NCI-H2081 (cell line): ENCODE measurements at places on chromosomes 16 and 17.

DNA sequence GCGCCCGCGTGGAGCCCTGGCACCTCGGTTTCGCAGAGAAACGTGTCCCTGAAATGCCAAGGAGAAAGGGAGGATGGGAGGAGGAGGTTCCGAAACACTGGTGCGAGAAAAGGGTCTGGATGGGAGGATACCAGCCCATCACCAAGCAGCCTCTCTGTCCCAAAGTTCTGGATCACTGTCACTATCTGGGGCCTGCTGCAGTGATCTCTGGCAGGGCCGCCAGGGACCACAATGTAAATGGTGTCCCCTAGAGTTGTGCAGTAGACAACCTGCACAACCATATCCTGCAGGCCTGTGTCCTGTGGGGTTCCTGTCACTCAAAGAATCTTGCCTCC, 229.3 kb downstream of the C16orf78 start:
- no peak for DNase-seq

GRCh38 chr17:56807723-56808122, 26.0 kb downstream of the C17orf67 start:
- no peak for DNase-seq

- DNase-seq = no peak
These were observed 178.7 kb downstream of the KATNIP start for GRCh38 chr16:27728691-27729090.

DNA sequence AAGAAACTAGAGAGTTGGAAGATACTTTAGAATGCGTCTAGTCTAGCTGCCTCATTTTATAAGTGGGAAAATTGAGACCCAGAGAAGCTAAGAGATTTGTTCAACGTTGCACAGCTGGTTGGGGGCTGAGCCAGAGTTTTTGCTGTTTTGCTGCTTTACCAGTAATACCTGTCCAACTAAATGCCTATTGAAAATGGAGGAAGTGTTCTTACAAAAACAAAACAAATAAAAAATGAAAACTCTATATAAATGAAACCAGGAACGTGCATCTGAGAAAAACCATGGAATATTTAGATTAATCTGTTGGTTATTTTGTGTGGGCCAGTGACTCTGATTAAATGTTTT, 13.8 kb downstream of the NLK start:
- DNase-seq = no peak

DNA sequence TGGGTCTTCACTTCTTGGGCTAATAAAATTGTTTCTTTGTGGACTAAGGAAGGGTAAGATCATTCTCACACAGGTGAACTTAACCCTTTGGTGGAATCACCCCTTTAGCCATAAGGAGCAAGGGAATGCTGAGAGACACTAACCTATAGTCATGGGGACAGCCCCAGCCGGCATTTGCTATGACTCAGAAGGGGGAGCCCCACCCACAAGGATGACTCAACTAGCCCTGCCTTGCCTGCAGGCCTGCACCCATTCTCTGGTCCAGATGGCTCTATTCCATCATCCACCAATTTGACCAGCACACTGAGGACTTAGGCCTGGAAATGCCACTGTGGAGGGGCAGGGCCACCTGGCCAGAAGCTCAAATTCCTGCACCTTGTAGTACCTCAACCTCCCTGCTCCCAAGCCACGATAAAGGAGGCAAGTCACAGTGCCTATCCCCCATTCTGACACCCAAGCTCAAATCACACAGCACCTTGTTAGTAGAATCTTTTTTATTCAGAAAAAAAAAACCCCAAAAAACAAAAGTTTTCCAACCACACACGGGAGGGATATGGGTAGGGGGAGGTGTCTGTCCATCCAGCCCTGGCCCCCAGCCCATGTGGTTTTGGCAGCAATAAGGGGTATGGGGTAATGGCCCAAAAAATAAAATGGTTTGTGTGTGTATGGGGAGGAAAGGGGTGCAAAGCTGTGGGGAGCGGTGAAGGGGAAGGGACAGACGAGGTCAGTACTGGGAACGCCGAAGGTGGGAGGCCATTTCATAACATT, 3.0 kb downstream of the PFN1 start:
- DNase-seq = no peak
